Tibial nerve (tissue), 4 donors: ENCODE measurements at places on chromosomes 6 and 20.

DNA sequence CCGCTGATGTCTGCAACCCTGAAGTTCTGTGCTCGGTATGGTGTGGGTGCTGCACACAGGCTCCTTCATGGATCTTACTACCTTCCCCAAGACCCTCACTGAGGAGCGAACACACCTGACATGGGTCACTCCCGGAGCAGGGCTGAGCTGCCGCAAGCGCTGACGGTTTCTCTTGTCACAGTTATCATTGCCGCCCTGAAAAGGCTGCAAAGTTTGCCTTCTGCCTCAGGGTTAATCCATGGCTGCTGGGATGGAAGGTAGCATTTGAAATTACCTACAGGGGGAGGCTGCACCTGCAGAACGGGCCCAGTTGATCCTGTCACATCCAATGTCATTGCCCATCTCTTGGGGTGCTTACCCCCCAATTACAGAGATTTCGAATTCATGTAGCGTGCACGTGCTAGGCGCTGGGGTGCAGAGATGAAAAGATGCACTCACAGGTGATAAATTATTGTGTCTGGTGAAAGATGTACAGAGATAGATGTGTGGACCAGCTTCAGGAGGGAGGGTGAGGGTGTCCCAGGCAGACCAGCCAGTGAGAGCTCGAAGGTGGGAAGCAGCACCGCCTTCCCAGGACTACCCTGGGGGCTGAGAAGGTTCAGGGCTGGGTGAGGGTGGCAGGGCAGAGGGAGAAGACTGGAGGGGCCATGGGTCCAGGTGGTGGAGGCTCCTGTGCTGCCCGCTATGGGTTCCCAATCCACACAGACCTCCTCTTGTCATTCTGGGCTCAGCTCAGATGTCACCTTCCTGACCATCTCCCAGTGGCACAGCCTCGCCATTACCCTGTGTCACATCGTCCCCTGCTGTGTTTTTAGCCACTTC, 120.1 kb downstream of the SYCP2 start:
- DNase-seq: peak; percentile 0

- DNase-seq: no peak
Observed at GRCh38 chr20:17614812-17615644, 45.2 kb downstream of the DSTN start.

DNA sequence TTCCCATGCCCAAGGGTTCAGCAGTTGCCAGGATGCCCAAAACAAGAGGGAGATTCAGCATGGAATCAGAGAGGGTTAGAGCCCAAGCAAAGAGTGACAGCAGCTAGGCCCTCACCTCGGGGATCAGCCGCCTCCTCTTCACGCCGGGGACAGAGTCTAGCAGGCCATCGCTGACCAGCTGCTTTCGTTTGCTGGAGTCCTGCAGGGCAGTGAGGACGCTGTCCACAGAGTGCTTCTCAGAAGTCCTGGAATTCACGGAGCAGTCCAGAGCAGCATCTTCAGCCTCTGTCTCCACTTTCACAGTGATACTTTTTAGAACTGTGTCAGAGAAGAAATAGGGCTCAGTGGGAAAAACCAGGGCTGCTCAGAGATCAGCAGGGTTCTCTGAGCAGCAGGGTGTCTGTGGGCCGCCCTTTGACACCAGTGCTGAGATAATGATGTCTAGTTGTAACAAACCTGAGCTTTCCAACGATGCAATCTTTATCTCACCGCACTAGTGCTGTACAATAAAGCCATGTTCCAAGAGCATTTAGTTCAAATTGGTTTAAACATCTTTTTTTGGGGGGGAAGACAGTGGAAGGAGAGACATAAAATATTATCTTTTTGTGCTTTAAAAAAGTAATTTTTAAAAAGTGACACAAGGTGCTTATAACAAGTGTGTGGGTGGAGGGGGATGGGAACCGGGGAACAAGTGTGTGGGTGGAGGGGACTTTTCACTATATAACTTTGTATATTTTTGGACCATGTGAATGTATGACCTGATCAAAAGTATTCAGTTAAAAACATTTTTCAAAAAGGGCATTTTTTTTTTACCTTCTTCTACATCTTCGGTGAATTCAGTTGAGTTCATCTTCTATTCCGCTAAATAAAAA, 16.6 kb downstream of the BEND3 start:
- no peak for DNase-seq

GRCh38 chr20:62561182-62561581, 81.1 kb upstream of the SLCO4A1 start:
- DNase-seq: no peak

- DNase-seq: peak; percentile 36
Observed at GRCh38 chr6:130513770-130514169, 148.0 kb downstream of the TMEM200A start.

DNA sequence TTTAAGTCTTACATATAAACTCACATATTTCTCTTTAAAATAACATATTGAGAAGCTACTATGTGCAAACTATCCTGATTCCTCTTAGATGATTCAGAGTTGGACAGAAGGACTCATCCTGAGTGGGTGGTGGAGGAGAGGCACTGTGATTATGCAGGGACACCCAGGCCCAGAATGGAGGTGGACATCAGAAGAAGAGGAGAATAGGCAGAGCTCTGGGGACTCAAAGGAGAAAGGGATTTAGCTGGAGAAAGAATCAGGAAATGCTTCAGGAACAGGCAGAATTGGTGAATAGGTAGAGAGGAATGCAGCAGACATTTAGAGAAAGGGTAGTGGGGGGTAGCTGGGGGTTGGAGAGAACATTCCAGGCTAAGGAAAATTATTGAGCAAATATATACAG, 17.4 kb downstream of the RCAN2 start:
- no peak for DNase-seq

- no peak for DNase-seq
Observed at GRCh38 chr6:31420546-31420945, 17.2 kb downstream of the MICA start.

- no peak for DNase-seq
Observed at GRCh38 chr6:169854813-169855212, 103.4 kb downstream of the ERMARD start.
